Erythroblast (primary cell): ENCODE measurements at places on chromosomes 6 and 20.

DNA sequence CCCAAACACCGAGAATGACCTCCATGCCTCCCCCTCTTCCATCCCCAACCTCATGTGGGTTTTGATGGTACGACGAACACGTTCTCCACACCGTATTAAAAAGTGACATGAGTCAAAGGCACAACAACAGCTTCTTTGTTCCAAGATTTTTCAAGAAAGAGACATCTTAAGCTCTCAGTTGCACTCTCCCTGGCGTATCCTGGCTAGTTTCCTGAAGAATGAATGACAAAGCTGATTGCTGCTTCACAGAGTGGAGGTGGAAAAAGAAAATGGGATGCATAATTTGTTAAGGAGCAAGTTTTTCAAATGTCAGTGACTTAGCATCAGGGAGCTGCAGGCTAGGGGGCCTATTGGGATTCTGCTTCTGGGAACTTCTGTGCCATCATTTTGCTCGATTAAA is 95.5 kb downstream of the STK35 start:
- DNase-seq = no peak

- DNase-seq = no peak
Observed at GRCh38 chr6:125346926-125347563, 45.3 kb upstream of the HDDC2 start.

GRCh38 chr6:4420160-4420865 is 284.9 kb upstream of the ECI2 start:
- DNase-seq = no peak

DNA sequence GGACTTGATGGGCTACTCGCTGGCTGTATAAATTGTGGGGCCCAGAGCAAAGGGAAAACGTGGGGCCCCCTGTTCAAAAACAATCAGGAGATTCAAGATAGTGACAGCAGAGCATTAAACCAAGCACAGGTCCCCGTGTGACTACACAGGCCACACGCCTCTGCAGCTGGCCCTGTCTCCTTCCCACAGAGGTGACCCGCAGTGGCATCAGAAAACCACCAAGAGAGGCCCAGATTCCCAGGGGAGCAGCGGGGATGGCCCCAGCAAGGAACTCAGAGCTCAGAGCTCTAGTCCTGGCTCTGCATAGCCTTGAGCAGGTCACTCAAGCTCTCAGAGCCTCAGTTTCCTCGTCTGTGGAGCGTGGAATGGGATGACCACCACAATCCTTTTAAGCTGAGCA is 57.6 kb downstream of the CPNE5 start:
- no peak for DNase-seq

GRCh38 chr20:58001381-58001780 is 227.1 kb downstream of the ANKRD60 start:
- no peak for DNase-seq

- no peak for DNase-seq
Observed at GRCh38 chr6:41798901-41799558, 11.5 kb downstream of the TOMM6 start.

GRCh38 chr6:88166493-88167351 is 575 bp upstream of the CNR1 start:
- DNase-seq = no peak

DNA sequence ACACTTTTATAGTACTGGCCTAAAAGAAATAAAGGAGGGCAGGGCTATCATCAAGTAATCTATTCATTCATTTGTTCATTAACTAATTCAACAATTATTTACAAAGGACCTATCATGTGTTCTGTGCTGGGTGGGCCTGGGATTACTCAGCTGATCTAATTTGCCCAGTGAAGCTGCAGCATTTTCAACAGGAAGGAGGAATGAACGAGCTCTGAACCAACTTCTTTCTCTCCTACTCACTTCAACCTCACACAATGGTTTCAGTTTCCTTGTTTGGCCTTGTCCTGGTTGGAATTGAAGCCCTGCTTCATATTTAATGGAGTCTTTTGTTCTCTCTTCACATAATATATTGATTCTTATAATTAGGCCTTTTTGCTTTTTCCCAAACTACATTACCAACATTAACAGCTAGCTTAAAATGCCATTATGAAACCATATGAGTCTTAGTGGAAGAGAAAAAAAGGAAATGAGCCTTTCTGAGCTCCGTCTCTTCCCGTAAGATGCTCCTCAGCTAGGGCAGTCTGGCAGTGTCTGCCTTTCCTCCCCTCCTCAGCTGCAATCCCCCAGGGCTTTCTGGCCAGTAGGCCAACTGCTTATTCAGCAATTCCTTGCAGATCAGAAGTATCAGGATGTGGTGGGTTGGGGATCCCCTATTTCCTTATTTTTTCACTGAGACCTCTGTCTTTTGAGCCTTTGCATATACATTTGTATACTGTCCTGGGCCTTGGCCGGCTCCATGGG is 79.4 kb upstream of the NRN1 start:
- DNase-seq = no peak

GRCh38 chr6:29465801-29466200 is 8.8 kb downstream of the OR2H1 start:
- DNase-seq = no peak

GRCh38 chr6:72040111-72040510 is 153.8 kb downstream of the RIMS1 start:
- DNase-seq = no peak

DNA sequence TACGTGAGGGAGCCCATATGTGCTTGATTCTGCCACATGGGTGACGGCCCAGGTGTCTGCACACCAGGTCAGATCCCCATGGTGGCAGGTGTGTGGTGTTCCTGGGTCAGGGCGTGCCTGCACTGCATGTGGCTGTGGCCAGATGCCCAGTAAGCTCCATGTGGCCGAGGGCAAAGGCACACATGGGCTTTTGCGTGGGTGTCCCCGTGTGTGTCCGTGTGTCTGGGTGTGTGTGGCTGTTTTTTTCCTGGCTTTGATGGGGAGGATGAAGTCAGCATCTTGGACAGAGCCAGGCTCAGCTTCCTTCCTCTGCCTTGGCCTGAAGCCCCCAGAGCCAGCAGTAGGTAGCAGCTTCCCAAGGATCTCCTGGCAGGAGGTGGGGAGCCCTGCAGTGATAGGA is 1.5 kb upstream of the TNXB start:
- no peak for DNase-seq

GRCh38 chr6:4128072-4128471 is 7.3 kb downstream of the ECI2 start:
- peak; percentile 9 for DNase-seq

DNA sequence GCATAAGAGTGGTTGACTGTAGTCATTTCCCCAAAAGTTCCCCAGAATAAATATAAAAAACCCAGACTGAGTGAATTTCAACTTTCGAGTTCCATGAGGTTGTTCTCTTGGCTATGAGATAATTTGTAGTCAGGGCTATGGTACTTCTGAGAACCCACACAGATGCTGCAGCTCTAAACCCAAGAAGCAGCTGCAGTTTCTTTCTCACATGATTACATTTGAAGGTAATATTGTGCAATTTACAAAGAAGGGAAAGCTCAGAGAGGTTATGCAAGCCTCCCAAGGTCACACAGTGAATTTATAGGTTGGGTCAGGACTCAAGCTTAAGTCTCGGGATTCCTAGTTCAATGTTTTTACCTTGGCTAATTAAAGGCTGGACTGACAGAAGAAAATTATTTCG is 29.7 kb upstream of the CD93 start:
- DNase-seq = peak; percentile 35

DNA sequence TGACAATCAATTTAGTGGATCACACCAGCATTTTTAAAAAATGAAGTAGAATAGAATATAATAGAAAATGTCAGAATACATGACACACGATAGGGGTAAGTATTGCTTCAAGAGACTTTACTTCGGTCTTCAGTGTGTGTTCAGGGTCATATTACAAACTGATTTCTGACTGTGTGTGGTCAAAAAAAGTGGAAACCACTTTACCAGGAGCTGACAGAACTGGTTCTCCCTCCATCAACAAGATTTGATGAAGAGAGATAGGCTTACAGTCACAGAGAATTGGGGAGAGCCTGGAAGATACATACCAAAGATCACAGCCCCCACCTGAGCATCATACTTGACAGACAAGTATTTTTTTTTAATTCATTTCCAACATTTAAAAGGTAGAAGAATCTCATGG is 21.7 kb downstream of the ARMC2 start:
- no peak for DNase-seq

DNA sequence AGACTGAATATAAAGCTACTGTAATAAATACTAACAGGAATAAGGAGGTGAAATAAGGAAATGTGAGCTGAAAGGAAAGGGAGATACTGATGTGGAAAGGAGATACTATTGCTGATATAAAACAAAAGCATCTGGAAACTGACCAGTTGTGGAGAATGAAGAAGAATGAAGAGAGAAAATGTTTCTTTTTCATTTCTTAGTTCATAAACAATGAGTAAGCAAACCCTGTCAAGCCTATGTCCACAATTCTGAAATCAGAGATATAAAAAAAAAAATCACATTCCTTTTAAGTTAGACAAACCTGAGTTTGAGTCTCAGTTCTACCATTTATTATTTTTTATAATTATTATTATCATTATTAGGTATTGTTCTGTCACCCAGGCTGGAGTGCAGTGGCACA is 121.6 kb upstream of the GJE1 start:
- DNase-seq = no peak

- no peak for DNase-seq
Observed at GRCh38 chr6:106387875-106388274, 27.4 kb downstream of the CRYBG1 start.

DNA sequence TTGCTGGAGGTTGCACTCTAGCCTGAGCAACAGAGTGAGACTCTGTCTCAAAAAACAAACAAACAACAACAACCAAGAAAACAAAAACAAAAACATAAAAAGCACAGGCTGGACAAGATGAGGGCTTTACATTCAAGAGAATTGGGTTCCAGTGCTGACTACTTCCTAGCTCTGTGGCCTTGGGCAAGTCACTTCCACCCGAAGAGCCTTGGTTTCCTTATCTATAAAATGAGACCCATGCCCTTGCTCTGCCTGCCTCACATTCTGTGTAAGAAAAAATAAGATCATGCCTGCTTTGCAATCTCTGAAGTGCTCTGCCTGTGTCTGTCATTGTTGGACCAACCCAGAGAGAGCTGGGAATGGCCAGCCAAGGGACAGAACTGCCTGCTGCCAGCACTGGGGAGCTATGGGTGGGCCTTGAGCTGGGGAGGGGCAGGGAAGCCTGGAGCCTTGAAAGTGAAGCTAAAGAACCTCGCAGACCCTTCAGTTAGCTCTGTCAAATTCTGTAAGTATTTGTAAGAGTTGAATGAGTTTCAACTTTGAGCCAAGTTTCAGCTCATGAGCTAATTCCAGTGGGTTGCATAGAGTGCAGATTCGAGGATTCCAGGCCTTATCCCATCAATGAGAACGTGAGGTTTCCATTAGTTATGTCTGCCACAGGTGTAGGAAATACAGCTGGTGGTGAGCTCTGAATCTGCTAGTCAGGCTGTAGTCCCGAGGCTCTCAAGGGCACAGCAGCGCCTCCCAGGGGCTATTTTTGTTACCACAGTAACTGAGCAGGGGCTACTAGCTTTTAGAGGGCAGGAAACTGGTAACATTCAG is 93.2 kb downstream of the DLGAP4 start:
- peak; percentile 41 for DNase-seq

- peak; percentile 88 for DNase-seq
Observed at GRCh38 chr20:23048283-23049200, 930 bp downstream of the THBD start.

GRCh38 chr6:28134015-28134414 is 7.7 kb upstream of the ZKSCAN8 start:
- DNase-seq = peak; percentile 57

DNA sequence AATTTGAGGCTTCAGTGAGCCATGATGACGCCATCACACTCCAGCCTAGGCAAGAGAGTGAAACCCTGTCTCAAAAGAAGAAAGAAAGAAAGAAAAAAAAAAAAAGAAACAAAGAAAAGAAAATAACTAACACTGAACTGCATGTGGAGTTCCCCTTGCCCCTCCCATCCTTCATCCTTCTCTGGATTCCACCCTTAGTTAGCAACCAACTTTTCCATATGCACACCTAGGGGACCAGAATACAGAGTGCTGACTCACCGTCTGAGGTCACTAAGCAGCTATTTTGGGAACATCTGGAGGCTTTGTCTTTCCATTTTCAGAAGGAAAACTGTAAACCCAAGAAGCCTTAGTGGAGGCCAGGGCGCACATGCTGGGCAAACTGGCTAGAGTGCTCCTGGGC is 257.4 kb downstream of the MAFB start:
- no peak for DNase-seq

DNA sequence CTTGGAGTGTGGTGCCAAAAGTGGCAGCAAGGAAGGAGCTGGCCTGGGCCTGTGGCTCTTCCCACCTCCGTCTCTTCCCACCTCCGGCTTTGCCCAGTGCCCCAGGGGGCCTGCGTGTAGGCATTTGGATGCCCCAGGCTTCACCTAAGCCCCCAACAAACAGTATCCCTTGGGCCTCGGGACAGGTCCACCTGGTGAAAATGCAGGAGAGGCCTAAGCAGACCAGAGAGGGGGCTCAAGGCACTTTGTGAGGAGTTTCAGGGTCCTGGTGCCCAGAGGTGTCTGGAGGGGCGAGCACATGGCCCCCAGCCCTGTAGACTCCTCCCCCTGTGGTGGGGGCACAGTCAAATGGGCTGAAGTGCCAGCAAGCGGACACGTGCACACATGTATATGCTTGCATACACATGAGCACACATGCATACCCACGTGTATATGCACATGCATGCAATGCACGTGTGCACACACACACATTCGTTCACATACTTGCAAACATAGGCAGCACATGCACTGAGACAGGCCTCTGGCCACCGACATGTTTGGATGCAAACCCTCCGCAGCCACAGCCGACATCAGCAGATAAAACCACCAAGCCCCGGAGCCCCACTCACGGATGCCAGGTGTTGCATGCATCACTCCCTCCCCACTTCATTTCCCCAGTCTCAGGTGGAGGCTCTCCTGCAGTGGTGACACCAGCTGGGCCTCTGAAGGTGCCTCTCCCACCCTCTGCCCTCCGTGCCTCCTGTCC is 124.5 kb downstream of the TAF4 start:
- no peak for DNase-seq

DNA sequence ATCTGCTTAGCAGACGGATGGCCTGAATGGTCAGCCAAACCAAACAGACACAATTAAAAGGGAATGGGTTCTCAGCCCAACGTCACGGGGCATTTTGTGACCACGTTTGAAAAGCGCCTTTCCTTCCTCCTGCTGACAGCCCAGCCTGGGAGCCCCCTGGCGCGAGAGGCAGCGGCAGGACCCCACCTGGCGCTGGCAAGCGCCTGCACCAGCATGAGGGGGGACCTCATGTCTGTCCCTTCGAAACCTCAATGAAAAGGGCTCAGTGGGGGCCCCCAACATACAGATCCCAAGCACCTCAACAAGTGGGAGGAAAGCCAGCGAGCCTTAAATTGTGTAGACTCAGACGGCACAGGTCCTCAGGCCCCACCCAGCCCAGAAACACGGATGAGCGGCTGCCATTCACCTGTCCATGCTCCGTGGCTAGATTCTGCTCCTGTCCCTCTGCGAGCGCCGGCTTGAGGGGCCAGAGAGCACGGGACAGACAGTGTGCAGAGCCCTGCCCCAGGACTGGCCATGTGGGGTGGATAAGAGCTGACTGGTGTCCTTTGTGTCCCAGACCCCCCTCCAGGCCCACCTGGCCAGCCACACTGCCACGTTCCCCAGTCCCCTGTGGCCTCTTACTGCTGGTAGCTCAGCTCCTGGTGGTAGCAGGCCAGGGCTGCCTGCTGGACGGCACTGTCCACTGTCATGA is 87.6 kb downstream of the NINL start:
- DNase-seq = no peak
